ENCODE measurements at places on chromosomes 16 and 17. TPM values are rescaled to one million over a fixed set of nuclear protein-coding genes. Genes with fewer than 3 reads are reported as not detected.

The LGALS9B gene
- total RNA-seq = not detected

The ADAM11 gene
- total RNA-seq = 0.90 TPM

The AOC2 gene
- total RNA-seq = 2.7 TPM

The GRAP gene
- 63.1 TPM for total RNA-seq

The CLEC19A gene
- total RNA-seq = not detected

The PRSS22 gene
- not detected for total RNA-seq

The CCL7 gene
- not detected for total RNA-seq

The SLC13A2 gene
- not detected for total RNA-seq

The SPN gene
- total RNA-seq = 168 TPM

The MYBBP1A gene
- 73.4 TPM for total RNA-seq

The CSF3 gene
- not detected for total RNA-seq

The KRTAP1-1 gene
- total RNA-seq = not detected

The SHISA6 gene
- total RNA-seq = not detected

The ZSCAN10 gene
- total RNA-seq = not detected

The ASGR1 gene
- total RNA-seq = not detected

The FDXR gene
- 21.8 TPM for total RNA-seq

The RNF166 gene
- 129 TPM for total RNA-seq

The CASKIN2 gene
- 0.32 TPM for total RNA-seq

The ACSF3 gene
- 65.3 TPM for total RNA-seq

The CDRT4 gene
- total RNA-seq = 17.3 TPM

The CBFA2T3 gene
- total RNA-seq = 0.11 TPM

The ERAL1 gene
- total RNA-seq = 24.3 TPM

The NHLRC4 gene
- 2.4 TPM for total RNA-seq

The KRTAP4-12 gene
- total RNA-seq = not detected

The SDR42E2 gene
- total RNA-seq = 0.55 TPM

The CCL4L2 gene
- 1.1 TPM for total RNA-seq

The ZFHX3 gene
- total RNA-seq = 0.69 TPM

The TEKT3 gene
- 0.76 TPM for total RNA-seq

The CRAMP1 gene
- 33.8 TPM for total RNA-seq

The KRT36 gene
- total RNA-seq = not detected

The CPNE7 gene
- 7.3 TPM for total RNA-seq

The MEIOB gene
- not detected for total RNA-seq

The PRSS27 gene
- total RNA-seq = 0.96 TPM

The CCDC200 gene
- 1.3 TPM for total RNA-seq

The CES3 gene
- 0.32 TPM for total RNA-seq

The PPP1R27 gene
- total RNA-seq = not detected

The HCRT gene
- total RNA-seq = not detected

The ZP2 gene
- not detected for total RNA-seq

The NPTX1 gene
- total RNA-seq = not detected

The ARL5C gene
- total RNA-seq = not detected

The VAT1L gene
- not detected for total RNA-seq

The STAC2 gene
- total RNA-seq = not detected

The CXCL16 gene
- 3.4 TPM for total RNA-seq

The CRK gene
- total RNA-seq = 29.3 TPM

The DHX58 gene
- 41.8 TPM for total RNA-seq

The DUS1L gene
- 141 TPM for total RNA-seq

The DNAAF1 gene
- total RNA-seq = not detected

The PLA2G10 gene
- not detected for total RNA-seq

The ABCC12 gene
- not detected for total RNA-seq

The TBC1D16 gene
- 1.8 TPM for total RNA-seq

The DNASE1L2 gene
- total RNA-seq = 4.8 TPM

The QPRT gene
- 0.99 TPM for total RNA-seq

The TGFB1I1 gene
- 0.42 TPM for total RNA-seq

The KRTAP9-8 gene
- not detected for total RNA-seq

Data from CD4-positive, alpha-beta memory T cell (primary cell).